ENCODE measurements at places on chromosomes 16 and 17.

DNA sequence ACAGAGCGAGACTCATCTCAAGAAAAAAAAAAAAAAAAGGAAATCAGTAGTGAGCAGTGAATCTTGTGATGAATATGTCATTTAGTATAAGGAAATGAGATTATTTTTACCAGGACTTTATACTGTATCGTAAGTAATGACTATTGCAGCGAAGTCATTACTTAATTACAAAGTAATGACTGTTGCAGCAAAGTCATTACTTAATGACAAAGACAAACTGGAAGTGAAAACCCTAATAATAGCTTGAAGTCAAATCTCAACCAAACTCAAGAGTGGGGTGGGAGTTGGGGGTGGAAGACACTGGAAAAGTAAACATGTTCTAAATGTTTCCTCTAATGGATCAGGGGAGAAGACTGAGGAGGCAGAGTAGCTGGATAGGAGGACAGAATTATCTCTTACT lies 76.5 kb downstream of the ARHGAP44 start:
- no peak for DNase-seq

- no peak for DNase-seq
Observed at GRCh38 chr17:45135978-45136791, 698 bp downstream of the ACBD4 start.

DNA sequence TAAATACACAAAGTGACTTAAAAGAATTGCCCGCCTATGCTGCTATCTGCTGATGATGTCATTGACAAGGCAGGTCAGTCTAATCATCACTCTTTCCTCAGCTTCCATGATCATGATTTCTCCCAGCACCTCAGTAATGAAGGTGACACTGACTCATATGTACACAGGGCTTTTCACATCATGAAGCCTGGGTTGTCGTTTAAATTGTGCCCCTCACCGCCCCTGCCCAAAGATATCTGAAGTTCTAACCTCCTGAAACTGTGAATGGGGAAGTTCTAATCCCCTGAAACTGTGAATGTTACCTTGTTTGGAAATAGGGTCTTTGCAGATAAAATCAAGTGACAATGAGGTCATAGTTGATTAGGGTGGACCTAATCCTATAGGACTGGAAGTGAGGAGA lies 17.4 kb upstream of the GPRC5C start:
- DNase-seq = no peak

DNA sequence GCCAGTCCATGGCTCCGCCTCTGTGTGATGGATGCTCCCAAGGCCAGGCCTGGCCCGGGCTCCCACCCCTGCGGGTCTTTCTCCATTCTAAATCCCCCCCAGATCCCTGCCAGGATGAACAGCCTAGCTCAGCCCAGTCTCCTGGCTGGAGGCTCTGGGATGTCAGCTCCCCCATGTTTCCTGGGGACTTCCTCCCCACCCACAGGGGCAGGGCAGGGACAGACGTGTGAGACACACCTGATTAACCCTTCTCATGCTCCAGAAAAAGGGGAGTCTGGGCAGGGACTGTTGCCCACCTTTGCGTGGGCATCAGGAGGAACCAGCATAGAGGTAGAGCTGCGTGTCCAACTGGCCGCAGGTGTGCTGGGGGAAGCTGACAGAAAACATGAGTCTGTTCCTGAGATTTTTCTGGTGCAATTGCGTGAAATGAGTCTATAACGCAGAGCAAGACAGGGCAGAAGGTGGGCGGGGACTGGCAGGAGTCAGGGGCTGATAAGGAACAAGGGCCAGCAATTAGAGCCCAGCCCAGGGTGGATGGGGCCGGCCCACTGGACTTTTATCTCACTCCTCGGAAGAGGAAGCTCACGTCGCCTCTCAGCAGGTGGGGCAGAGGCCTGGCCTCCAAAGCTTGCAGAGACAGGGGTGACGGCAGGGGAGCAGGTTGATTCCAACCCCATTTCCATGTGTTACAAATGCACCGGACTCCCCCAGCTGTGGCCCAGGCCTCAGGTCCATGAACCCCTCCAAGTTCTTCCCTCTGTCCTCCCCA lies 238.2 kb downstream of the RBFOX3 start:
- DNase-seq = no peak

GRCh38 chr17:7314719-7315569 lies at the start of gene GPS2:
TSS of gene GPS2 (minus strand) at chr17:7315360. CDS start at chr17:7315052, 308 bp downstream.
- DNase-seq = no peak

DNA sequence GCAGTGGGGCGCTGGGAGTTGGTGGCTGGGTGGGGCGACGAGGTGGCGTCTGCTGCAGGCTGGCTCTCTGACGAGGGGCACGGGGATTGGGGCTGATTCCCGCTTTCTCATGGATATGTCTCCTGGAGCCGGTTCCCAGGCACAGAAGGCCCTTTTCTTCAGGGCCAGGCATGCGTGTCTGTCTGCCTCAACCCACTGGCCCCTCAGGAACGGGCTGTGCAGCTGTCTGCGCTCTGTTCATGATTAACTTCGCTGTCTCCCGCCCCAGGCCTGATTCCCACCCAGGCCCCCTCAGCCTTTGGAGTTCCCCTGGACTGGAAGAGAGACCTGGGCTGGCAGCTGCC lies 53.1 kb downstream of the RAP1GAP2 start:
- DNase-seq = no peak

DNA sequence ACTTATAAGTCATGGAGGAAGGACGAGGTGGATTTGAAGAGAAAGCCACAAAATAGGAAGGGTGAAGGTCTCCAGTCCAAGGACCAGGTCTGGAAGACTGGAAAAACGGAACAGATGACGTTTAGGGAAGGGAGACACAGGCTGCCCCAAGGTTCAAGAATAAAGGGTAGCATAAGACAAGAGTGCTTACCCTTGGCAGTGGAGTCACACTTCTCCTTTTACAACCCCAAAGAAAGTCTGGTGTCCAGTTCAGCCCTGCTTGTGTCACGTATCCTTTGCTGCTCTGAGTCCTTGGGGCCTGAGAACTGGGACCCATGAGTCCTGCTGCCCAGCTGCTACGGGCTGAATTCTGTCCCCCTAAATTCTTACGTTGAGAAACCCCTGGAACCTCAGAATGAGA lies 13.0 kb upstream of the GGA2 start:
- no peak for DNase-seq

- no peak for DNase-seq
Observed at GRCh38 chr17:66781135-66781534, 53.8 kb upstream of the CACNG5 start.

- no peak for DNase-seq
Observed at GRCh38 chr17:29594519-29595090, 1.7 kb downstream of the ANKRD13B start.

GRCh38 chr17:78349891-78350642 lies 9.8 kb downstream of the SOCS3 start:
- no peak for DNase-seq

GRCh38 chr17:75155191-75155601 lies 884 bp upstream of the JPT1 start:
- no peak for DNase-seq
